ENCODE measurements at places on chromosomes 16 and 17.

GRCh38 chr16:75329943-75330342 lies 78.5 kb upstream of the BCAR1 start:
- DNase-seq, result no peak

DNA sequence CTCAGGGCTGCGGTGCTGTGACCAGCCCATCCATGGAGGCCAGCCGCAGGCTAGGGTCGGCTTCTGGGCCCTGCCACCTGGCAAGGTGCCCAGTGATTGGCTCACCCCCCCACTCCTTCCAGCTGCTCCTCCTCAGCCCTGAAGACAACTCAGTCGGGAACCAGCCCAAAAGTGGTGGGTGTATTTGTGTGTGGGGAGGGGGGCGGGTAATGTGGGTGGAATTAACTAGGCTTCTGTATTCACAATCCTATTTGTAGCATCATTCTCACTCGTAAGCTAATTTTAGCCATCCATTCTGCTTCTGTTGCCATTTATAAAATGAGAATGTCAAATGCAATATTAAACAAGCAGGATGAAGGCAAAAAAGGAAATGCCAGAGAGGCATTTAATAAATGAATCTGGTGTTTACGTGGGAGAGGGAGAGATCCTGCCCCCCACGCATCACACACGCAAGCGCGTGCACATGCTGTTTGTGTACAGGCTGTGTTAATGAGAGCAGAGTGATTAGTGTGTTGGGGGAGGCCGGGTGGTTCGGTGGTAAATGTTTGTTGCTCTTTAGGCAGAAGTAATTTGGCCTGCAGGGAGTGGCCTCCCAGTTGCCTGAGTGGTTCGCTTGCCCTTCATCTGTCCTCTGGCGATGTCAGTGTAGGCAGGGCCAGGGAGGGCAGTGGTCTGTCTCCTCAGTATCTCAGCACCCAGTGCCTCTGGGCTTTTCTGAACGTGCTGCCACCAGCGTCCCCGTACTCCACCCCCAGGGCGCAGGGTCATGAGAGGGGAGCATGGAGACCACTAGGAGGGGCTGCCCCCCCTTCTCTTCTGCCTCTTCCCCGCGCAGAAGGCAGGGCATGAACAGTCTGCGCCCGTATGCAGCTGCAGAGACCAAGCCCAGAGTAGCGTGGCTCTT lies 140.1 kb downstream of the CCDC182 start:
- peak; percentile 59 for DNase-seq

GRCh38 chr16:82639263-82639662 lies 12.5 kb downstream of the CDH13 start:
- DNase-seq, result no peak

DNA sequence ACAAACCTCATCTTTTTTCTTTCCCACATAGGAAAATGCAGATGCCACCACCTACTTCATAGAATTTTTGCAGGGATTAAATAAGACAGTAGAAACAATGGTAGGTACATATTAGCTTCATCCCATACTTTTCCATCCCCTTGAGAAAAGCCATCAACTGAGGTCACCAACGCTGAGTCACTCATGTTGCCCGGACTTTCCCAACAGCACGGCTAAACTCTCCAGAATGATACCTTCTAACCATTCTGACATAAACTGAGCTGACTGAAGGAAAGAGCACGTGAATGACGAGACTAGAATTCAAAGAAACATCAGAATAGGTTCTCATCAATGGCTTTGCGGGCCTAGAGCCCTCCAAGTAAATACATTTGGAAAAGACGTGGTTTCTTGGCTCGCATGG lies 146.0 kb upstream of the RCVRN start:
- no peak for DNase-seq

DNA sequence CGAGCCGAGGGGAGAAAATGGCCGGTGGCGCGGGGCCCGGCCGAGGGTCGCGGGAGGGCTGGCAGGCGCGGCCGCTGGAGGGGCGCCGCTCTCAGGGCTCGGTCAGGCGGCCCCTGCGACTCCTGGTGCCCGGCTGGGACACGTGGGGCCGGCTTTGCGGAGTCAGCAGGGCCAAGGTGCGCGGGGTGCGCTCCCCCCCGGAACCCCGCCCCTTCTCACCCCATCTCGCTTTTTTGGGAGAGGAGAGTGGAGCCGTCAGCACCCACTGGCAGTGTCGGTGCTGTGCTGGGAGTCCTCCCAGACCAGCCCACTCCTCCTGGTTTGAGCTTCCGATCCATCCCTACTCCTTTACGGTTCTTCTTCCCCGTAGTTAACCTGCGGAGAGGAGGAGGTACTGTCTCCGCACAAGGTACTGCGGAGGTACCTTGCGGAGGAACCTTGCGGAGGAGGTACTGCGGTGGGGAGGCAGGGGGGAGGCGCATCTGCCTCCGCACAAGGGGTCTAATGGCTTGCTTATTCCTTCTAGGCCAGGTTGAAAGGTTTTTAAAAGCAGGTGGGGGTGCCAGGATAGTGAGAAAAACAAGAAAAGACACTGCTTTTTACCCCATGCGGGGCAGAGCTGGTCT lies 19.1 kb upstream of the CBX8 start:
- no peak for DNase-seq

- DNase-seq, result no peak
Observed at GRCh38 chr17:45265821-45266220, 3.9 kb upstream of the SPATA32 start.

- DNase-seq, result no peak
Observed at GRCh38 chr17:29661213-29661612, 38.5 kb upstream of the CORO6 start.

DNA sequence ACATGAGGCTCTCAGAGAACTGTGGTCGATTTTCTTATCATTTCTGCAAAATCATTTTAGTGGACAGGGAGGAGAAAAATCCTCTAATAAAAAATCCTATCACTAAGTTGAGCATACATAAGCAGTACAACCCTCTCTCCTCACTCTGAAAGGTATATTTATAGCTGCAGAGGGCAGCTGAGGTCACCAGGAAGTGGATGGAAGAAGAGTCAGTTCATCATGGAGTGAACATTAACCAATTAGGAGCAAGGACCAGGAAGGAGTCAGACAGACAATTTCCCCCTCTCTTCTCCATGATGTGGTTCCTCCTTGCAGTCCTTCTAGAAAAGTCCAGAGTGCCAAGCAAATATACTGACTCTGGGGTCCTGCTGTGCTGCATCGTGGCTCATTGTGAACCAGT lies 253.7 kb downstream of the TOX3 start:
- DNase-seq, result no peak

- peak; percentile 33 for DNase-seq
Observed at GRCh38 chr17:77371117-77371887, 230.5 kb downstream of the SEC14L1 start.

- peak; percentile 60 for DNase-seq
Observed at GRCh38 chr16:456891-457483, 31.5 kb downstream of the RAB11FIP3 start.
